ENCODE measurements at places on chromosomes 16 and 17.

DNA sequence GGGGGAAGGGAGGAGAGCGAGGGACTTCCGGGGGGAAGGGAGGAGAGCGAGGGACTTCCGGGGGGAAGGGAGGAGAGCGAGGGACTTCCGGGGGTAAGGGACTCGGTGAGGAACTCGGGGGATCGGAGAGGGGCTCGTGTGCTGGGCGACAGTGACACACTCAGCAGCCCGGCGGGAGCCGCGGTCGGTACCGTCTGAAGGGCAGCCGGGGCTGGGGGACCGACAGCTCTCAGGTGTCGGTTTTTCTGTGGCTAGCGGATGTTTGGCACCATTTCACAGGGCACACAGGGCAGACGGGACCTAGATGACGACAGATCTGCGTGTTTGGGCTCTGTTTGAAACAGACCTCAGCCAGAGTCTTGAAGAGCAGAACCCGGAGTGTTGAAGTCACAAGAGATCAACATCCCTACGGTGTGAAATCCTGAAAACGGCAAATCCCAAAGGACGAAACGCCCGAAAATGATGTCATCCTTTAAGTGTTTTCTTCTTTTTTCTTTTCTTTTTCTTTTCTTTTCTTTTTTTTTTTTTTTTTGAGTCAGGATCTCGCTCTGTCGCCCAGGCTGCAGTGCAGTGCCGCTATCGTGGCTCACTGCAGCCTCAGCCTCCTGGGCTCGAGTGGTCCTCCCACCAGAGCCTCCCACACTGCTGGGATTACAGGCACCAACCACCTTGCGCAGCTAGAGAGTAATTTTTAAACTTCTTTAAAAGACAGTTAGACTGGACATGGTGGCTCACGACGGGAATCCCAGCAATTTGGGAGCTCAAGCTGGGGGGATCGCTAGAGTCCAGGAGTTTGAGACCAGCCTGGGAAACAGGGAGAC lies 23.9 kb downstream of the ZNF778 start:
- peak; percentile 78 for DNase-seq

GRCh38 chr17:79098282-79098867 lies 23.8 kb downstream of the ENGASE start:
- no peak for DNase-seq

GRCh38 chr17:39186481-39187002 lies 10.9 kb downstream of the CACNB1 start:
- no peak for DNase-seq

GRCh38 chr16:28171816-28172215 lies 39.9 kb downstream of the XPO6 start:
- no peak for DNase-seq

DNA sequence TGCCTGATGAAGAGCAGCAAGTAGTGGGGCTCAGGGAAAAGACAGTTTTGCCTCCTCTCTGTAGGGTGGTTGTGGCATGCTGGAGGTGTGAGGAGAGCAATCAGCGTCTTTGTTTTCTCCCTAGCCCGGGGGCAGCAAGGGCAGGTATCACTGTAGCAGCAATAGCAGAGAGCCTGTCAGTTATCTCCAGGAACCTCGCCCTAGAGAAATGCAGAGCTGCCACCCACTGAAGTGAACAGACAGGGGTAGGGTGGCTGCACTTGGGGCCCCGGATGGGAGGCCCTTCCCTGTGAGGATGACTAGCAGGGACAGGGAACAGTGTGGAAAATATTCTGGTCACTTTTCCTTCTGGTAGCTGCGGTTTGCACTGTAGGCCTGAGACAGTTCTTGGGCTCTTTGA lies 886.5 kb downstream of the CDH8 start:
- no peak for DNase-seq

GRCh38 chr17:9645851-9646545 lies 681 bp downstream of the USP43 start:
- DNase-seq, result no peak

- DNase-seq, result no peak
Observed at GRCh38 chr16:11470676-11471415, 115.9 kb downstream of the LITAF start.

DNA sequence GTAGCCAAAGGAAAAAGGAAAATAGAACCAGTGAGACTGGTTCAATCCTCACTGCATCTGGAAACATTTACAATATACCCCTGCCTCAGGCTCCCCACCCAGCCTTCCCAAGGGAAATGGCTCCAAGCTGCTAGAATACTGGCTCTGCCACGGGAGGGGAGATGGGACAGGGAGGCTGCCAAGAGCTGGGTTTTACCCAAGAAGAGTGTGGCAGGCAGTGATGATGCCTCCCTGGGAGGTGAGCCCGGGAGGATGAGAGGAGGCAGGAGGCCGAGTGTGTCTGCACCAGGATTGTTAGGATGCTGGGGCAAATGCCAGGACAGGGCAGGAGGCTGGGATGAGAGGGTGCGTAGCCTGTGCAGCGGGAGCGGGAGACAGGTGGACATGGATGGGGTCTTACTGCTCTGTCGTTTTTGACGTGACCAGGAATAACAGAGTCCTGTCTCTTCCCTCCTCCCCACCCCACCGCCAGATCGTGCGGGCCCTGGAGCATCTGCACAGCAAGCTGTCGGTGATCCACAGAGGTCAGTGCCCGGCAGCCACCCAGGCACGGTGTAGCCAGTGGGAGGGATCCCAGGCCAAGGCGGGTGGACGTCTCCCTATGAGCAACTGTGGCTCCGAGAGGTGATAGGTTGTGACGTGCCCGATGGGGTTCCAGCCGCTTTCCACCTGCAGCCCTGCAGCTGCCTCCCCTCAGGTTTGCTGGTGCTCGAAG lies 18.4 kb downstream of the MAP2K3 start:
- no peak for DNase-seq

GRCh38 chr17:64200080-64201032 lies 62.7 kb downstream of the TEX2 start:
- DNase-seq, result peak; percentile 44

DNA sequence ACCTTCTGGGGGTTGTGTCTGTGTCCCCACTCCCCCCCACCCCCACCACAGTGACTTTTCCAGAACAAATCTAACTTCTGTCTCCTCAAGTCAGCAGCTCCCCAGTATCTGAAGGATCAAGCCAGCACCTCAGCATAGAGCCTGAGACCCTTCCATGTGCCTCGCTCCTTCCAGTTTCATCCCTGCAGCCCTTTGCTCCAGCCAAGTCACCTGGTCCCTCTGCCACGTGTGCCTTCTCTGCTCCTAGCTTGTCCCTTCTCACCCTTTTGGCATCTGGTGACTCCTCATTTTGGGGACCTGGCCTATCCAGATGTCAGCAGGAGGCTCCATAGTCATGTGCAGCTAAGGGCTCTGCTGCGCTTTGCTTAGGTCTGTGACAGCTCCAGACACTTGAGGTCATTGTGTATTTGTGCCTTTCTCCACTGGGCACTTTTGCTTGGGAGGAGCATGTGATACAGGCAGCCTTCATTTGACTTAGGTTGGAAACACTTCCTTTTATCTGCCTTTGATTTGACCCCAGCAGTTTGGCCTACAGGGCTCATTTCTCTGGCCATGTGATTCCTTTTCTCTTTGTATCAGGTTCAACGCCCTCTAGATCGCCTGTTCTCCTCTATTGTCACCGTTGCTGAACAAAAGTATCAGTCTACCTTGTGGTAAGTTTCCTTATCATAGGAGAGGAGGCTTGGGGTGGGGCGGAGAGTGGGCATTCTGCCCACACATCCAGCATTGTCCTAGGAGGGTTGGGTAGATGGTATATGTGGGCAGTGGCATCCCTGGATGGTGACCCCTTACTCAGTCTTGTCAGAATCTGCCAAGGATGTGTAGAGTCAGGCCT lies 7.1 kb upstream of the NFATC3 start:
- no peak for DNase-seq

DNA sequence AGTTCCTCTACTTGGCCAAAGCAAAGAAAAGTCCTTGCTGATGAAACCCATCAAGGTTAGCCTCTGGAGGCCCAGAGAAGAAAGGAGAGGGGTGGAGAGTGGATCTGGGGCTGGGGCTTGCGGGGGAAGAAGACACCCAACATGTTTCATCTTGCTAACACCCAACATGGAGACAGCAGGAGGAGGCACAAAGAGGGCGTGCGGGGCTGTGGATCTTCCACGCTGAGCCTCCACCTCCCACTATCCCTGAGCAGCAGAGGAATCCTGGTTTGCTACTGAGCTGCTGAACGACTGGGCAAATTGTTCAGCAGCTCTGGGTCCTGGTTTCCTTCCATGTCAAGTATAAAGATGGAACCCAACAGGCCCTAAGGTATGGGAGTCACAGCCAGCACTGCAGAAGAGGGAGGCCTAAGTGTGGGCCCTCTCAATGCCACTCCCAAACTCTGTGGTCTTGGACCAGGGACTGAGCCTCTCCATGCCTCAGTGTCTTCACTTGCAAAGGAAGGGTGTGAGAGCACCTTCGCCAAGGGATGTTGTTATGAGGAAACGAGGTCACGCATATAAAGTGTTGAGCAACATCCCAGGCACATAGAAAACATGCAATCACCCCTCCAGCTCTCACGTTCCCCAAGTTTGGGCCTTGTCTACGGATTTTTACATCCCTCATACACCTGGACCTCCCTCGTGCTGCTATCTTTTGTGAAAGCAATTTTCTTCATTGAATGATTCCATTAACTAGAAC lies 122.5 kb downstream of the XYLT1 start:
- no peak for DNase-seq

DNA sequence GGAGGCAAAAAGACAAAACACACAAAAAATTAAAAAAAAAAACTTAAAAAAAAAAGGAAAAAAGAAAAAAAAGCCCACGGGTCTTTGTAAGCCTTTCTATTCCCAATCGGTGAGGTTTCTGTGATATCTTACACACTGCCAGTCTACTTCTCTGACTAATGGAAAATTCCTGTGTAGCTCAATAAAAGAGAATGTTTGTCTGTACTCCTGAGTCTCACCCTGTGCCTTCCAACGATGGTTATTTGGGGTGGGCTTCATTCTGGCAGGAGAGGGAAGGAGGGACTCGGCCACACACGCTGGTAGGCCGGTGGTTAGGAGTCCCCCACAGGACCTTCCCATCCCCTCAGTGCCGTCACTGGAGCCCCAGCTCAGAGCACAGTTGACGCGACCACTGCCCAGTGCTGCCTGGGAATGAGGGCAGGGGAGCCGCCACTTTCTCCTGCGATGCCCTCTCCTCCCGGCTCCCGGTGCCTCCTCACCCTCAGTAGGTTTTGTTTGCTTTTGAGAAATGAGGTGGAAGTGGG lies 68.0 kb downstream of the AMFR start:
- DNase-seq, result peak; percentile 27

DNA sequence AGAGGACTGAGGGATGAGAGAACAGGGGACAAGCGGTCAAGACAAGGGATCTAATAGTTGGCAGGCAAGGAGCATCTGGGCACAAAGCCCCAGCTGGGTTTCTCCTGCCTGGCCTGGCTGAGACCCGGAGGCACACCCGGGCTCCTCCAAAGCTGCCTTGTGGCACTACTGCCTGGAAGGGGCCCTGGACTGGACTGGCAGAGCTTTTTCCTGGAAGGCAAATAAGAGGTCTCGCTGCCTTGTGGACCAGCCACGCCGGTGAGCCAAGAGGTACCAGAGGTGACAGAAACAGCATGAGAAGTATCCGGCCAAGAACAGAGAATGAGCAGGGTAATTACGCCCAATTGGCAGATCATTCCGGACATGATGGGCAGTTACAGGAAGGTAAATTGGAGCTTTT lies 64.6 kb downstream of the GTF3C1 start:
- DNase-seq, result no peak

DNA sequence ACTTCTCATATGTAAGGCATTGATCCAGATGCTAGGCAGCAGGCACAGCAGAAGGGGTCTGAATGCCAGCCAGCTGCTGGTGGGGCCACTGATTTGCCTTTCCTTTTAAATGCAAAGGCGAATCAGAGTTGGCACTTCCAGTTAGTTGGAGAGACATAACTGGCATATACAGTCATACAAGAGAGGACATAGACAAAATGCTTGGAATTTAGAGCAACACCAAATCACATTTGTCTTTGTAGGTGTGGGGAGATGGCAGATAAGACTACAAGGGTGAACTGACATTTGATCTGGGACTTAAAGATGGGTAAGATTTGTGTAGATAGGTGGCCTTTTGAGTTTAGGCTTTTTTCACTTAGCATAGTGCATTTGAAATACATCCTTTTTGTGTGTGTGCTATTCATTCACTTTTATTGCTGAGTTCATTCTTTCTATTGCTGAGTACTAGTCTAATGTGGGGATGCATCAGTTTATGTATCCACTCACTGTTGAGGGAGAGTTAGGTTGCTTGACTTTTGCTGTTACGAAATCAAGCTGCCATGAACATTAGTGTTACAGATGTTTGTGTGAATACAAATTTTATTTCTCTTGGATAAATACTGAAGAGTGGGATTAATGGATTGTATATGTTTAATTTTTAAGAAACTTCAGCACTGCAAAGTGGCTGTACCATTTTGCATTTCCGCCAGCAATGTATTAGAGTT lies 74.1 kb downstream of the SPECC1 start:
- peak; percentile 66 for DNase-seq

- peak; percentile 92 for DNase-seq
Observed at GRCh38 chr16:21626659-21627277, 25.6 kb downstream of the IGSF6 start.

GRCh38 chr17:76381633-76382350 lies 2.6 kb upstream of the SPHK1 start:
- no peak for DNase-seq

GRCh38 chr17:55664287-55664686 lies 58.4 kb downstream of the TMEM100 start:
- no peak for DNase-seq

GRCh38 chr16:65773301-65773874 lies 593.1 kb upstream of the CDH5 start:
- DNase-seq, result no peak

GRCh38 chr16:58085171-58085570 lies 44.0 kb downstream of the CFAP20 start:
- no peak for DNase-seq

GRCh38 chr16:3542601-3543373 lies 34.4 kb downstream of the NLRC3 start:
- no peak for DNase-seq

- DNase-seq, result no peak
Observed at GRCh38 chr17:46795379-46795952, 23.0 kb downstream of the WNT3 start.

GRCh38 chr17:37699285-37699973 lies 45.4 kb downstream of the HNF1B start:
- DNase-seq, result no peak

GRCh38 chr16:78499399-78499798 lies 399.9 kb downstream of the WWOX start:
- DNase-seq, result no peak

- peak; percentile 35 for DNase-seq
Observed at GRCh38 chr17:32259586-32259985, 6.0 kb upstream of the RHBDL3 start.

DNA sequence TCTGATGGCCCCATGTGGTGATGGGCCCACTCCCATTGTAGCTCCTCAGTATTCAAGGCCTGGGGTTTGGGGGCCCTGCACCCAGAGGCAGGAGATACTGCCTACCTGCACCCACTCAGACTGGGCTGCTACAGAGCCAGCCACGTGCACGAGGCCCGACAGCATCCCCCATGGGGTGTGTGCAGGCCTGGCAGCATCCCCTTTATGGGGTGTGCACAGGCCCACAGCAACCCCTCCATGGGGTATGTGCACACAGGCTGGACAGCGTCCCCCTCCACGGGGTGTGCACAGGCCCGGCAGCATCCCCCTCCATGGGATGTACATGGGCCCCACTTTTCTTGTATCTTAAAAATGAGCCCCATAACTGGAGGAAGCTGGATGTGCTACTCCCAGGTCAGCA lies 156.0 kb downstream of the RBFOX3 start:
- DNase-seq, result no peak

DNA sequence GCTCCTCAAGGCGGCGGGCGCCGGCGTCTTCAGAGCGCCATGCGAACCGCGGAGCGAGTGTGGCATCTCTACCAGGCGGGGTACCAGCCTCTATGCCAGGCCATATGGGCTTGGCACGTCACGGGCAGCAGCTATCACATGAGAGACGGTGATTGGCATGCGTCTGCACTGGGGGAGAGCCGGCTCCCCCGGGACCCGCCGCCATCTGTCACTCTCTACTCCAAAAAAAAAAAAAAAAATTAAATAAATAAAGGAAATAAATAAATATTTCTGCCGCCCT lies at the start of gene NEUROD2:
Gene NEUROD2 (minus strand): TSS at position 70 of the 280 bp plus-strand sequence. CDS start 1,321 bp downstream, outside the sequence.
- DNase-seq, result no peak

Data from fibroblast of gingiva (primary cell).